ENCODE measurements at places on chromosomes 2 and 18.

DNA sequence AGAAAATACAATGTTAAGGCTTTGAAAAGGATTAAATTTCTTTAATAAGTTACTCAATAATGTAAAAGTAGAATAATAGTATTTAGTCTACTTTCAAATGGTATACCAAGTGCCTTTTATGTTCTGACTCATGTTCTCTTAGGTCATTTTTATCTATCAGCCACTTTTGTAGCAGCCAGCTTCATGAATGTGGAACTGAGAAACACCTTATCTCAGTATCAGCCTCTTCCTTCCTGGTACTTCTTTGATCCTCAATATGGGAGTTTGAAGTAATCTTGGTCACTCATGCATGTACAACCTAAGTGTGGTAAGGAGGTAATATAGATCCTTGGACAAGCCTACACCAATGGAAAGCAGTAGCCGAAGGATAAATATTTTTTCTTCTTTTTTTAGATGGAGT lies 180.4 kb upstream of the NRXN1 start:
- no peak for DNase-seq

- DNase-seq = no peak
These were observed 378.7 kb downstream of the METTL4 start for GRCh38 chr18:2192562-2192961.

GRCh38 chr2:13003500-13003899 lies 286.8 kb downstream of the TRIB2 start:
- no peak for DNase-seq

- DNase-seq = no peak
These were observed 7.4 kb upstream of the ANKRD62 start for GRCh38 chr18:12086249-12086648.

DNA sequence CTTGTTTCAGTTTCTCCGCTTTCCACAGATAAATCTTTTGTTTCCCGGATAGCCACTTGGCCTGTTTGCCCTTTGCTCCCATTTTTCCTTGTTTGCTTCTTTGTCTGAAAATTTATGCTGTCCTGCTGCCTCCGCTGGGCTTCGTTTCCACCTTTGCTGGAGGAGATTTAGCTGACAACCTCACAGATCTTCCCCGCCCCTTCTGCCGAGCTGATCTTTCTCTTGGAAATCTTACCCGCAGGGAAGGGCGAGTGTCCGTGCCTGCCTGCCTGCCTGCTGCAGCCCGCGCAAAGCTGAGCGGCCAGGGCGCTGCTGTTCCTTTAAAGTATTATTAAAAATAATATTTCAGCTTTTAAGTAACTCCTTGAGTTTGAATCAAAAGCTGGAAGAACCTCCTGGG lies 1.4 kb upstream of the XRCC5 start:
- no peak for DNase-seq

GRCh38 chr2:164589522-164589921 lies 31.8 kb downstream of the GRB14 start:
- DNase-seq = no peak

DNA sequence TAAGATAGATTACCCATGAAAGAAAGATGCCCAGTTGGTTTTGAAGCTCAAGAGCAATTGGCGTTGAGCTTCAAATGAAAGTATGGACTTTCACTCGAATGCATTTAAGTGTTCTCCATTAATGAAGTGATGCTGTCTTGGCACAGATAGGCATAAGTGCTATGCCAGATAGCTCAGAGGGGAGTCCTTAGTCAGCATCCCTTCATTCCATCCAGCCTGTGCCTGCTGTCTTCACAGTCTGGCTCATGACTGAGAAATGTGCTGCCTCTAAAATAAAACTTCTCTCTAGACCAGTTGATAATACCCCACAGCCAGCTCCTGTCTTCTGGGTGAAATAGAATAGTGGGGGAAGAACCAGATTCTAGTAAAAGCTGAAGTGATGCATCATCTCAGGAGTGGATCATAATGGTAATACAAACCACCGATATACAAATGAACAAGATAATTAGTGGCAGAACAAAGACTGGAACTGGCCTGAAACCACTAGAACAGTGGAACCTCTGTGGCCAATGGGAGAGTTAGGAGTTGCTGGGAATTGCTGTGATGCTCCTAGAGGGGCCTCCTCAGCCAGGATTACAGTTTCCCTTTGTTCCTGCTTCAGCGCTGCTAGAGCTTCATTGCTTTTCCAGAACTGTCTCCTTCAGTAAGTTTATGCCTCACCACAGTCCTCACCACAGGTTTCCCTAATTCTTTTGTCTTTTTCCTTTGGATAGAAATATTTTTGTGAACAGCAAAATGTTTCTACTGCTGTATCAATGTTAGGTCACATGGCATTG lies 359.3 kb downstream of the KIAA1328 start:
- no peak for DNase-seq

DNA sequence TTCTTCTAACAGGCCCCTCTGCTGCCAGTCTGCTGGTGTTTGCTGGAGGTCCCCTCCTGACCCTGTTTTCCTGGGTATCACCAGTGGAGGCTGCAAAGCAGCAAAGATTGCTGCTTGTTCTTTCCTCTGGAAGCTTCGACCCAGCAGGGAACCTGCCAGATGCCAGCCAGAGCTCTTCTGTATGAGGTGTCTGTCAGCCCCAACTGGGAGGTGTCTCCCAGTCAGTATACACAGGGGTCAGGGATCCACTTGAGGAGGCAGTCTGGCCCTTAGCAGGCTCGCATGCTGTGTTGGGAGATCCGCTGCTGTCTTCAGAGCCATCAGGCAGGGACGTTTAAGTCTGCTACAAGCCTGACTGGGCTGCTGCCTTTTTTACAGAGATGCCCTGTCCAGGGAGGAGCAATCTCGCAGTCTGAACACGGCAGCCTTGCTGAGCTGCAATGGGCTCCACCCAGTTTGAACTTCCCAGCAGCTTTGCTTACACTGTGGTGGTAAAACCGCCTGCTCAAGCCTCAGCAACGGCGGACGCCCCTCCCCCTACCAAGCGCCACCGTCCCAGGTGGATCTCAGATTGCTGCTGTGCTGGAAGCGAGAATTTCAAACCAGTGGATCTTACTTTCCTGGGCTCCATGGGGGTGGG lies 29.9 kb downstream of the CHCHD5 start:
- no peak for DNase-seq

- no peak for DNase-seq
These were observed 33.6 kb downstream of the PLCL1 start for GRCh38 chr2:197838036-197838435.

DNA sequence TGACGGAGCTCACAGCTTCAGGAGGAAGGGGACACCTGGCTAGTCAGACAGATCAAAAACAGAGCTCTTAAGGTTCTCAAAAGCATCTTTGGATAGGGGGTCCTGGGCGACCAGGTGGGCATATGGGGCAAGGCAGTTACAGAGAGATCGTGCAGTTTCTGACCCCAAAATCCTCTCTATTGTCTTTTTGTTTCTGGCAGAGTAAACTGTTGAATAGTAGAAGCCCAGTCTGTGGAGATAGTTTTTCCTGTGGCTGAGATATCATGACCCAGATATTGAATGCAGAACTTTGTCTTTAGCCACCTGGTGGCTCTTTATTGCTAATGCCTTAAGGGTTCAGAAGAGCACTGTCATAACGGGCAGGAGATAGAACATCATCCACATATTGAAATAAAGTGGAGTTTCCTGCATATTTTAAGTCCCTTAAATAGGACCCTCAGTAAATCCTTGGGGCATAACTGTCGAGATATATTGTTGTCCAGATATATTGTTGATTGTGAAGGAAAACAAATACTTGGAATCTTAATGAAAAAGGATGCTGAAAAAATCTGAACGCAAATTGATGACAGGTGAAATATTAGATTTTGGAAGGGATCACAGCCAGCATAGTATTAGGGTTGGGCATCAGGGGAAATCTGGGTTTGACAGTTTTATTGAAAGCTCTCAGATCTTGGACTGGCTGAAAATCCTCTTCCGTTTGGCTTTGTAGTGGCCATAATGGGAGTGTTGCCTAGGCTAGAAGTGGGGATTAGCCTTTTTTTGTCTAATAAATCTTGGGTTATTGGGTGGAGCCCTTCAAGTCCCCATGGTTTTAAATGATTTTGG lies 14.1 kb upstream of the ZDBF2 start:
- DNase-seq = no peak

DNA sequence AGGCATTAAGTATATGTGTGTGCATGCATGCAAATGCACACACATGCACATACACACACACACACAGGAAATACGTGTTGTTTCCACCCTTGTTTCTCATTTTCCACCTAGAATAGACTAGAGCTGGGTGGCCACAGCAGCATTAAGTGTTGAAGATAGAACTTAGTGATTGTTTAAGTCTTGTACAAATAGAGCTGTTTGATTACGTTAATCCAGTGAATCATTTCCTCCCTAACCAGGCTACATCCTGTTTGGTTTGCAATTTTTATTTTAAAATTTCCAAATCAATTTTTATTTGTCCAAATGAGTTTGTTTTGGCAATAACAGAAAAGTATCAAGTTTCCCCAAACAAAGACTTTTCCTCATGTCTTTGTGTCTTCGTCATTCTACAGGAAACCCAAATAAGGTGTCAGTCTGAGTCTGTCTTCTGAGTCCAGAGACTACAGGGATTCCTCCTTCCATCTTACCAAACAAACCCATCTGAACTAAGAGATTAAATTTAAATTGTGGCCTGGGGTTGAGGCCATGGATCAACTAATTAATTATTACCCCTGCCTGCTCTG lies 74.6 kb upstream of the GALNT5 start:
- no peak for DNase-seq

DNA sequence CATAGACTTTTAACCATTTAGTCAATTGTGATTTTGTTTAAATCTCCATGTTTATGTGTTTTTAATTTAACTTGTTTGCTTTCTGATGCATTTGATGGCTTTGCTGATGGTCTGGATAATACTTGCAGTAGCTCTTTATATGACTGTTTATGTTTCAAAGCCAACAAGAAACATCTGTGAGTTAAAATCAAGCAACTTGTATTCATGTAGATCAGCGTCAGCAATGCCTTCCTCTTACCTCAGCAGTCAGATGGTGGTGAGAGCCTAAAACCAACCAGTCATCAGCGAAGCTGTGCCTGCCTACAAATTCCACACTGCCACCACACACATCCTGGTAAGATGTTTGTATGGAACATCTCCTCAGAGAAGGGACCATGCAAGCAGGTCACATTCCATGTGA lies 231.9 kb downstream of the PTGR3 start:
- no peak for DNase-seq

Data from stimulated activated CD4-positive, alpha-beta T cell treated with anti-CD3 and anti-CD28 coated beads, Interleukin-1b, Interleukin-23, amount 100 ng/mL, for 1 hour (primary cell).